ENCODE measurements at places on chromosomes 2 and 18.

DNA sequence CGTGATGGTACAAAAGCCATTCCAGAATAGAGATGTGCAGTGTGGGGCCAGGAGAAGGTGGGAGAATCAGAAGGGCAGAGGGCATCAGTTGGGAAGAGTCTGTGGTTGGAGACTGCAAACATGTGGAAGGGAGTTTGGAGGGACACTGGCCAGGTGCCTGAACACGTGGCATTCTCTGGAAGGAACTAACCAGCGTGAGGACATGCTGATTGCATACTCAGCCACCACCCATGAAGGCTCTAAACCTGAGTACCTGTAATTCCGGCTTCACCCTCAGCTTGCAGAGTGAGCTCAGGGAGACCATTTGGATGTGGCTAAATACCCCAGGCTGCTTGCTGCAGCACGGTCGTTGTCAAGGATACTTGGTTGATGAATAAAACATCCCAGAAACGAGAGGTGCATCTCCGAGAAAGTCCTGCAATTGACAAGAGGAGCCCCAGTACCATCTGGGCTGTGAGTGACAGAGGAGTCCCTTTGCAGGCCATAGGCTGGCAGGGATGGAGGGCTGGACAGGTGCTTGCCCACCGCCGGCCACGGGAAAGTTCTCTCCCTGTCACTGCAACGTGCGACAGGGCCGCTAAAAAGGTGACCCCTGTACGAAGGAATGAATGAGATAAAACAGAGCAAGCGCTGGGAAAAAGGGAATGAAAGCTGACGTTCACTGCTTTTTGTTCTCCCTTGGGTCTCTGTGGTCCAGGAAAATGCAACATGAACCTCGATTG, 5.0 kb downstream of the ACKR3 start:
- no peak for DNase-seq

GRCh38 chr2:53111406-53111805, 656.2 kb upstream of the CHAC2 start:
- DNase-seq, result no peak

DNA sequence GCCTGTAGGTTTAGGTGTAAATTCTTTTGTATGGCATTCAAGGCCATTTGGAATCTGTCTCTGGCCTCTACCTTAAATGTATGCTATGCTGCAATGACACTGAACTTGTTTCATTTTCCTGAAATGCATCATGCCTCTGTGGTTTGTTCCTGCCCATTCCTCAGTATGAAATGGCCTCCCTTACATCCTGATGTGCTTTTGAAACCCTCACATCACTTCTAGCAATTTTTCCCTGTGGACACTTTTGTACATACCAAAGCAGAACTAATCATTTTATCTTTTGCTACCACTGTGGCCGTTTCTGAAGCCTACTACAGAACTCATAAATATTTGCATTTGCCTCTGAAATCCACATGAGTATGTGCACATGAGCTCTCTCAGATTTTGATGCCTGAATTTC, 557.2 kb downstream of the ERBB4 start:
- DNase-seq, result no peak

GRCh38 chr2:40302751-40303325, 149.1 kb downstream of the SLC8A1 start:
- DNase-seq, result no peak

- DNase-seq, result no peak
Measured at GRCh38 chr2:27715318-27716210, 51.9 kb downstream of the SLC4A1AP start.

- DNase-seq, result no peak
Measured at GRCh38 chr2:65922030-65922429, 489.6 kb upstream of the SPRED2 start.

GRCh38 chr2:230423851-230424458, 8.0 kb downstream of the SP100 start:
- DNase-seq, result no peak

- DNase-seq, result no peak
Measured at GRCh38 chr2:65372619-65373018, 59.8 kb downstream of the SPRED2 start.

DNA sequence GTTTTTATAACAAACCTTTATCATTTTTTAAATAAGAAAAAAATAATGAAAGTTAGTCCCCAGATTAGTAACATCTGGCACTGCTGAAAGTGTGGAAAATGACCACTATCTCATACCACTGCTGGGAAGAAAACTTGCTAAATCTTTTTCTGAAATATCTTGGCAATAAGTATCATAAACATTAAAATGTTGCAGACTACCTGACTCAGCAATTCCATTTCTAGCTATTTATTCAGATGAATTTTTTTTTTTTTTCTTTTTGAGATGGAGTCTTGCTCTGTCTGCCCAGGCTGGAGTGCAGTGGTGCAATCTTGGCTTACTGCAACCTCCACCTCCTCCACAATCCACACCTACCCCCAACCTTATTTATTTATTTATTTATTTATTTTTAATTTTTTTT, 35.3 kb upstream of the SOS1 start:
- no peak for DNase-seq

GRCh38 chr2:17626986-17627385, 86.5 kb downstream of the VSNL1 start:
- DNase-seq, result no peak

- no peak for DNase-seq
Measured at GRCh38 chr2:180255981-180256380, 248.9 kb upstream of the CWC22 start.

GRCh38 chr2:234304950-234305349, 191.9 kb downstream of the ARL4C start:
- no peak for DNase-seq

GRCh38 chr2:185787227-185788145, 48.9 kb downstream of the FSIP2 start:
- no peak for DNase-seq

GRCh38 chr2:67156796-67157195, 240.3 kb upstream of the ETAA1 start:
- no peak for DNase-seq

- DNase-seq, result no peak
Measured at GRCh38 chr18:33729556-33729955, 151.5 kb downstream of the ASXL3 start.

DNA sequence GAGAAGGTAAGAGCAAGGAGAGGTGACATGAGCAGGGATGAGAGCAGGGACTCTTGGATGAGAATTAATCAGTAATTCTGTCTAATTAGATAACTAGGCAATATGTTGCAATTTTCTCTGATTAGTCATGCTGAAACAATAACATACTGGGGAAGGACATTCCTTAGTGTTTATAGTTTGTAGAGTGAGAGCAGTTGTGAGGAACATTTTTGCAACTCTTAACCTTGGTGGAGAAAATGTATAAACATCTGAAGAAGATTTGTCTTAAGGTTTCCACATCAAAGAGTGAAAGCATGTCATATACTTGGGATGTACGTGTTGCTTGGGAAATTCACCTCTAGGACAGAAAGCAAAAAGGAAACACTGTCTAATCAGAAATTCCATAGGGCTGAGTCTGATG, 955.4 kb upstream of the FANCL start:
- no peak for DNase-seq

DNA sequence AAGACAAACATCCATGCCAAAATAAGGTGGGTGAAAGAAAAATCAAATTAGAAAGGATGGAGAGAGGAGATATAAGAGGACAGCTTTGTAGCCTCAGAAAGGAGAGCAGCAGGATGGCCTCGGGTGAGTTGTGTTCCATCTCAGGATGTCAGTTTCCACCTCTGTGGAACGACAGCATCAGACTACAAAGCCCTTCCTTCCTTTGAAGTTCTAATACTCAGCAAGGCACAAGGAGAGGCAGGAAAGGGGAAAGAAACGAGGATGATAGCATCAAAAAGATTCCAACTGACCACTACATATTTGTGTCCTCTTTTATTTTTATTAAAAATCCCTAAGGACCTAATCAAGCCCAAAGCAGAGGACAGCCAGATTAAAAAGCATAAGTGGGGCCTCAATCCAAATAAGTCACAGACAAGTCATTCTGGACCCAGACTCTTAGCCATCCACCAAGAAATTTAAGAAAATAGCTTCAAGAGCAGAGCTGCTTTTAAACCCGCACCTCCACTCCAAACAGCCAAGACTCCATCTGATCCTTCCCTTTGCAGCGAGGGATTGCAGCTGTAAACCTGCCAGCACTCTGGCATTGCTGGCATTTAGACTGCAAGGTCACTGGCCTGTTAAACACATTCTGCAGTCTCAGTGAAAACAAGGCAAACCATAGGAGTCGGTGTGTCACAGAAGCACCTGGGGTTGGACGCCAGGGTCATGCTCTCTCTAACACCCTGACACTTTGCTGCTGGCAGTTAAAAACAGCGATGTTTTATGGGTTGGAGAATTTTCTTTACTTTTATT, 314.5 kb upstream of the CHAC2 start:
- DNase-seq, result no peak

GRCh38 chr18:68662754-68663153, 52.2 kb downstream of the TMX3 start:
- no peak for DNase-seq

DNA sequence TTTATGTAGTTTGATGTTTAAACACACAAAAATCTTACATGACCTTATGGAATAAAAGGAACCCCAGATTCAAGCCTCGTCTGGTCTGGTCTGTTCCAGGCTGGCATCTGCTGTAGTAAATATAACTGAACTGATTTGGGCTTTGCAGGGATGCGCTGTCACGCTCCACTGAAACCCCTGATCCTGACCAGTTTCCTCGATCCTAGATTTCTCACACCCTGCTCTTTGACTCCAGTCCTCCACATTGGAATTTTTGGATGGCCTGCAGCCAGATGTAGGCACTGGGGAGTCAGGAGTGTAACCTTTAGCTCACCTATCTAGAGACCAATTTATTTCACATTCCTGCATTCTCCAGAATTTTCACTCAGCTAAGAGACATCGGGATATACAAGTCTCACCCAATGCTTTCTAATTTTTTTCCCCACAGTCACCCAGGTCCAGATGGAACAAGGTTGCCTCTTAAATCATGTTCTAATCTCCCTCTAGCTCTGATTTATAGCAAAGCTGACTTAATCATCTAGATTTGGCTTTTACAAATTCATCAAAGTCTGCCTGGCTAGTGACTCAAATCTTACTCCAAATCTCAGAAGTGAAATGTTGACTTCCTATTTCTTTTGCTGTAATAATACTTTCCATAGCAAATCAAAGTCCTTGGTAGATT, 219.6 kb downstream of the CD226 start:
- DNase-seq, result no peak

DNA sequence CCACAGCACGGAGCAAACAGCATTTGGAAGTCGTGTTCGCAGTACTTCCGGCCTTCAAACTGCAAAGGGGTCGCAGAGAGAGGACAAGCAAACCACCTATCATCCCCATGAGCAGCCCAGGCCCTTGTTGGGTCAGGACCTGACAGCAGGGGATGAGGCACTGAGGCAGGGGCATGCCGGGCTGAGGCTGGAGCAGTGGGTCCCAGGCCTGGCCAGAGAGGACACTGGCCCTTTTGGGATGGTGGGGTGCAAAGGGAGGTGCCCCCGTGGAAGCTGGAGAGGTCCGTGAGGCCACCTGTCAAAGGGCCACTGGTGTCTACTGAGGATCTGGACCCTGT, 8.9 kb downstream of the GPR17 start:
- no peak for DNase-seq

DNA sequence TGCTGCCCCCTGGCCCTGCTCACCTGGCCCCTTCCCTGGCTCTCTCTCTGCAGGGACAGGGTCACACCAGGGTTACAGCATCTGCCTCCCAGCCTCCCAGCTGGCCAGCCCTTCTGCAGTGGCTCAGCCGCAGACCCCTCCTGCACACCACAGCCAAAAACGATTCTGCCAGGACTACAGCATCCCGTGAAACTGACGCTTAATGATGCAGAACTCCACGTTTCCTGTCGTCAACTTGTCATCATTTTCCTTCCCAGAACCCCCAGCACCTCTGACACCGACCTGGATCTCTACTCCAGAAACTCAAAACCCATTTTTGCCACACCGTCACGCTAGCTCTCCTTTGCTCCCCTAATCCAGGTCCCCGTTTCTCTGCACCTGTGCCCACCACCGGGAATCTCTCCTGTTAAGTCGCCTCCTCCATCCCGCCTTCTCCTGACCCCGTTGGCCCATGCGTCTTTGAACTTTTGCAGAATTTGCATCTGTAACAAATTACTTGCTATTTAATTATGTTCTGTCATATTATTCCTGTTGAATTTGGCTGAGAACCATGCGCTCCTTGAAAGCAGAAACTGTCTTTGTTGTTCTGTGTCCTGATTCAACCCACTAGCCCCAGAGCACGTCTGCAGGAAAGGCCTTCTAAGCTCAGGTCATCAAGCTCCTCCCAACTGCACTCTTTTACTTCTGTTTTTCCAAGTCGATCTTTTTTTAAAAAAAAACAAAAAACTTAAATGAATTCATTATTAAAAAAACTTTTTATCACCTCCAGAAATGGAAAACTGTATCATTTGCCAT, 173.2 kb upstream of the COPS8 start:
- no peak for DNase-seq

DNA sequence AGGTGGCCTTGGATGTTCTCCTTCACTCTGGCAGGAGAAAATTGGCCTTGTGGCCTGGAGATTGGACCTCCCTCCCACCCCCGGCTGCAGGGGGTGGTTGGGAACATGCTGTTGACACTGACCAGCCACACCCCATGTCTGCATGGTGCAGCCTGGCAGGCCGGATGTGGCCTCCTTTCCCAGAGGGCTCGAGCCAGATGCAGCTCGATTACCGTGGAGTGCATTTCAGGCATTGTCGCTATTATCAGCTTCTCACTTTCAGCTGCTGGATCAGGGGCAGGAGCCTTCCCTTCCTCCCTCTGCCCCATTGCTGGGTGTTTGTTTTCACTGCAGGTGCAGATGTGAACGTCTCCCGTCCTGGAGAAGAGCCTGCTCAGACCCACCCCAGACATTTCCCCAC, 211.0 kb upstream of the SIX2 start:
- no peak for DNase-seq

GRCh38 chr2:145992572-145992971, 1472.7 kb upstream of the ZEB2 start:
- no peak for DNase-seq

GRCh38 chr2:161344692-161345091, 36.5 kb downstream of the PSMD14 start:
- no peak for DNase-seq

DNA sequence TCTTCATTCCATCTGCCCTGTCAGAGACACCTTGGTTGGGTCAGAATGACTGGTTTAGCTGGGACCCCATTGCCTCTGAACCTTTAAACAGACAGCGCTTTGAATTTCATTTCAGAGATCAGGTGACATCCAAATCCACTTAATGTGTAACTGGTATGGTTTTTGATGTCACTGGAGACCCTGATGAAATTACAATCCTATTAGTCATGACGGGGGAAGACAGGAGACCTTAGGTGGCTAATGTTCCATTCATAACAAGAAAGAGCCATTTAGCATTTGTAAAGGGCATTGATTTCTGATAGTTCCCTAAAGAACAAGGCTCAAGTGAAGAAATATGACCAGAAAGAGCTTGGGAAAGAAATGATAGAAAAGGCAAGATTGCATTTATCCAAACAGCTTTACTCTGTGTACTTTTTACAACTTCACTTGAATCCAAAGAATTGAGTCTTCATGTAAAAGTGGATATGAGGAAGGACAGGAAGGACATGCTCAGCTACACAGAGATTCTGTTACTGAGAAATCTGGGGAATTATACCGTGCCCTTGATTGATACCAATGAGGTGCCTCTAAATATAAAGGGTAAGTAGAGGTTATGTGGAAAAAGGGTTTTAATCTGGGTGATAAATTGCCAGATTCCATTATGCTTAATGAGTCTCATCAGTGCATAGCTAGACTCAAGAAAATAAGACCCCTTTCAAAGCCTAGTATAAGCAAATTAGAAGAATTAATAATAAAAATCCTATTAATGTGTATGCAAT, 198.2 kb downstream of the NCKAP5 start:
- no peak for DNase-seq

Data from stimulated activated CD4-positive, alpha-beta T cell treated with anti-CD3 and anti-CD28 coated beads, TNF-alpha, amount 100 ng/mL, for 4 hours (primary cell).